Activated CD4-positive, alpha-beta T cell treated with anti-CD3 and anti-CD28 coated beads, Interleukin-2, Interleukin-6, amounts not matched to agents 100 ng/mL and 50 ng/mL, durations not matched to agents 16 hours and 8 hours (primary cell): ENCODE measurements at places on chromosomes 5 and 9.

DNA sequence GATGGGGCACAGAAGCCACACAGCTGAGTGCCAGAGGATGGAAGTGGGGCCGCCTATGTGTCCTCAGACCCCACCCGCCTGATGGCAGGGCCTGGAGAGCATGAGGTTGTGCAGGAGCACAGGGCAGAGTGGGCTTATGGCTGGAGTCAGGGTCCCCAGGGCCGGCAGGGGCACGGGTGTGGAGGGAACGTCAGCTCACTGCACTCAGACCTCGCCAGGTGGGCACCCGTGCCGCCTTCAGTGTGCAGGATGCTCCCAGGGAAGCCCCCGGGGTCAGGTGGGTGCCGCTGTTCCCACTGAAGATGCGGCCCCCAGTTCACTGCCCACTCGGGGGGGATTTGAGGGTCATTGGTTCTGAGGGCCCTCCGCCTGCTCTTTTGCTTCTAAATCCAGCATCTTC, 34.9 kb downstream of the EXOC3 start:
- no peak for DNase-seq

- no peak for DNase-seq
Observed at GRCh38 chr9:2781336-2781735, 62.6 kb downstream of the PUM3 start.

- no peak for DNase-seq
Observed at GRCh38 chr5:594226-594860, 17.8 kb upstream of the CEP72 start.

GRCh38 chr9:68974431-68974830, 39.5 kb downstream of the PRKACG start:
- peak; percentile 92 for DNase-seq

DNA sequence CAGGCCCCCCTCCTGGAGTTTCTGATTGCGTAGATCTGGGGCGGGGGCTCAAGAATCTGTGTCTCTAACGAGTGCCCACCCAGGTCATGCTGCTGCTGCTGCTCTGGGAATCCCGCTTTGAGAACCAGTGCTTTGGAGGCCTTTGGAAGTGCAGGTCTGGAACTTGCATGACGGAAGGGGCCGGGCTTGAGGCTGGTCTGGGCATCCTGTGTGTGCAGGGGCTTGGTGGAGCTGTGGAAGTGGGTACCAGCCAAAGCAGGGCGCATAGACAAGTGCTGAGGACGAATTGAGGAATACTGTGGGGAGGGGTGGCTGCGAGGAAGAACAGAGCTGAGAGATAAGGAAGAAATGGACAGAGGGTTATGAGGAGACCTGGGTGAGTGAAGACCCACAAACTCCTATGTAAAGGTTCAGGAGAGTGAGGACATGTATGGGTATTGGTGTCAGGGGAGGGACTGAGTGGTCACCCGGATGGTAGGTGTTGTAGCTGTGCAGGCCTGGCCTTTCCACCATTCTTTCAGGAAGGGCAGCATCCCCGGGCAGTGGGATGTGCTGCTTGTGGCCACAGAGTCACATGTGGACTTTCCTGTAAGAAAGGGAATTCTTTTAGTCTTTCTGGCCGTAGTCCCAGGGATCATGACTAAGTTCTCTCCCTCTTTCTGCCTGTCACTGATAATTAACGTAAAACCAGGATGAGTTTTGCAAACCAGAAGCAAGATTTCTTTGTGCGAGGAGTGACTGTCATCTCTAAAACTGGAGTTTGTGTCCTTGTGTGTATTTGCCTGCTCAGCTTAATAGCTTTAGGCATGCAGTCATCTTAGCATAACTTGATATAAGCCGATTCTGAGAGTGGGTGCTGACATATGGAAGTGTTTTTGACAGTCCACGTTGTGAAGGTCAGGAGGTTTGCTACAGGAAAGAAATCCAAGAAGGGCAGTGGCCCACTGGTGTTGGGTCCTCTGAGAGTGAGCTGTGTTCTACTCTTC, 43.3 kb upstream of the TJP2 start:
- DNase-seq, result no peak

DNA sequence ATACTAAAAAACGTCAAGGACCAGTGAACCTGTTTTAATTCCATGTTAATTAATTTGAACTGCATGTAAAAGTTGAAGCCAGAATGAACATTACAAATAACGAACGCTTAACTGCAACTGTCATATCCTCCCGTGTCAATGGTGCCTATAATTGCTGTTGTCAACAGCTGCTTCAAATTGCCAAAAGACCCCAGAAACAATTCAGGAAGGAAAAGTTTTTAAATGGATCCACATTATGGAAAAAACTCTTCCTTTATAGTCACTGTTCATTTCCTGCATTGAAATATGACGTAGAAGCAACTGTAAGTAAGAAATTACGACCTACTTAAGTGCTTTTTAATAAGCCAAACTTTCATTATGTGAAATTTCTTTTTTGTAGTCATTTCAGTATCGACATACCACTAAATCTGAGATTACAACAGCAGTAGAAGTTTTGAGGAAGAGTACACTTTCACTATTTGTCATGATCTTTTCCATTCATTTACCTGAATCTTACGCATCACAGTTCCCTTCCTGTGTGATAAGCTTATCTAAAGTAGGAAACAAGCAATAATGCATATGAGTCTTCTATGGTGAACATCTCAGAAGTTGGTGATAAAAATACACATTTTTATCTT, 37.8 kb downstream of the MEF2C start:
- peak; percentile 60 for DNase-seq
